ENCODE measurements at places on chromosomes 3 and 15.
A peak's percentile ranks its signal among the peaks of the same experiment; 100 is the strongest.

DNA sequence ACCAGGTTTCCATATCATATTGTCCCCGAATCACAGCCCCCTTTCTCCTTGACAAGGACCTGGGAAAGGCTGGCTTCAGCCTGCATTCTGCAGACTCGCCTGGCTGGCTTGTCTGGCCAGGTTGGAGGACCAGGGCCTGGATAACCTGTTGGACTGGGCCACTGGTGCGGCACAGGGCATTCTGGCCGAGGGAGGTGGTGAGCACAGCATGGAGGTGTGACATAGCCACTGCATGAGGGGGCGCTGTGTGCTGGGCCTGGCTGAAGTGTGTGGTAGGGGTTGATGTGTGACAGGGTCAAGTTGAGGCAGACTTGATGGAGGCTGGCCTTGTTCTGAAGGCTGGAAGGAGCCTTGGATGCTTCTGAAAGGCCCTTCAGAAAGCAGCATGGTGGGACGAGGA is 2.9 kb downstream of the ESYT3 start:
- DNase-seq = peak; percentile 32

DNA sequence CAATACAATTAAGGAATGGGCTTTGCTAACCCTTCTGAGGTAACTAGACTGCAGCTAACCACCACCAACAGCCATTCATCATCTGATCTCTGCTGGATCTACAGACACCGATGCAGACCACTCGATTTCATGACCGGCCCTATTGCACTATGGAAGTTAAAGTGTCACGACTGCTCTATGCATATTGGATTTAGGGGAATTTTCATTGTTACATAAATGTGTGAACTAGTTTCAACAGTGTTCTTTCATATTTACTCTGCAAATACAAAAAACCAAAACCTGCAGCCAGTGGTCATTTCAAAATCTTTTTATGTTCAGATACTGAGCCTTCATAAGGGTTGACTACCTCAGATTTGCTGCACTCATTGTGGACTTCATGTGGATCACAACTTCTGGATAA is 14.5 kb downstream of the CDV3 start:
- no peak for DNase-seq

DNA sequence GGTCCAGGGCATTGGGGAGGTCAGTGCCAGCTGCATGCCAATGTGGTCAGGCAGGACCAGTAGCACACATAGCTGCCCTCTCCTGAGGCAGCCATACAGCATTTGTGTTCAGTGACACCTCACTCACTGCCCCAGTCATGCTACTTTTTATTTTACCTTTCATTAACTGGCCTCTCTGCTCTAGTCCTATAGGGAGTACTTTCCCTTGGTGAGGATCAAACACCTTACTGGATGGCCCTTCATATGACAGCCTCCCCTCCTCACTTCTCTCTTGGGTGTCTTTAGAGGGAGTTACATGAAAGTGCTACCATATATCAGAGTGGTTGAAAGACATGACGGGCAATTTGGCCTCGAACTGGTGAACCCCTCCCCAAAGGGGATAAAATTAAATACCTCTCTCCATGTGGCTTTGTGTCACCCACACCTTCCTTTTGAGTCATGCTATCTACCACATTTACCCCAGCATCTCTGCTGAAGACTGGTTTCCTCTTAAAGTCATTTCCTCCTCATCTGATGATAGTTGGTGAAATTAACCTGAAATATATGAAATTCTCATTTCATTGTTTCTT is 17.6 kb downstream of the RLBP1 start:
- DNase-seq = no peak

DNA sequence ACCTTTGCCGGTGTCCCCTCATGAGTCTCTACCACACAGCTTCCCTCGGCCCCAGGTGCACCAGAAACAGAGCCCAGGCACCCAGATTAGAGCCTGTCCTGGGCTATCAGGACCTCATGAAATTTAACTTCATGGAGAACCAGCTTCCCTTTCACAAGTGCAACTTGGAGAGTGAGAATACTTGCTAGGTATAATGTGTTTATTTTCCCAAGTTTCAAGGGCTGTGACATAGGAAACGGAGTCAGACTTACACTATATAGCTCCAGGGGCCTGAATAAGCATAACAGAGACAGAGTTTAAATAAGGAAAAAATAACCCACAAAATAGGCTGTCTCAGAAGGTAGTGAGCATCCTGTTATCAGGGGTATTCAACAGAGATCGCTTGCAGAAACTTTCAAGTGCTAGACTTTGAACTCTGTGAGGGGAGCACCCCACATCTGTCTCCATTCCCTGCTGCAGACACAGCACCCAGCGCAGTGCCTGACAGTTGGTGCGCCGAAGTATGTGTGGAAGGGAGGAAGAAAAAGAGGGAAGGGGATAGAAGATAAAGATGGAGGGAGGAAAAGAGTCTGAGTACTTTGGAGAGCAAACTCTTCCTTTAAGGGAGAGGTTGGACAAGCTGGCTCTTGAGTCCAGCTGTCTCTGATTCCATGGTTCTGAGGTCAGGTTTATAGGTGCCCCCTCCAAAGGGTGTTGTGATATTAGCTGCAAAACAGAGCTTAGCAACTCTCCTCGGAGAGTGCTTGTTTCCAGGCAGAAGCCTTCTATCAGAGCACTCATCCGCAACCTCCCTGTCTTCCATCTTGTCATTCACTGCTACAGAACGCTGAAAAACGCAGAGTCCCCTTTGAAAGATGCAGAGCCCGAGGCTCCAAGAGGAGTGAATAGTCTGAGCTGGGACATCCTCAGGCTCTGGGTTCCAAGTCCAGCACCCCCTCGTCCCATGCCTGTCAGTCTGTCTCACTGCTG is 84.8 kb downstream of the CPN2 start:
- DNase-seq = peak; percentile 20

GRCh38 chr15:86879250-86880229 is 799.9 kb downstream of the AGBL1 start:
- no peak for DNase-seq

GRCh38 chr3:105177576-105177975 is 189.1 kb upstream of the ALCAM start:
- no peak for DNase-seq

DNA sequence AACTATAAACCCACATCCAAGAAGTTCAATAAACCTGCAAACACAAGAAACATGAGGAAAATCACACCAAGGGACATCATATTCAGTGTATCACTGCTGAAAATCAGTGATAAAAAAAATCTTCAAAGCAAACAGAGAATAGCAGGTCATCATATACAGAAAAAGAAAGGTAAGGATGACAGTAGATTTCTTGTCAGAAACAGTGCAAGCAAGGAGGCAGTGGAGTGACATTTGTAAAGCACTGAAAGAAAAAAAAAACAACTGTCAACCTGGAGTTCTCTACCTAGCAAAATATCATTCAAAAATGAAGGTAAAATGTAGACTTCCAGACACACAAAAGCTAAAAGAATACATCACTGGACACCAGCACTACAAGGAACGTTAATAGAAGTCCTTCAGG is 71.5 kb downstream of the TRPC1 start:
- DNase-seq = no peak

DNA sequence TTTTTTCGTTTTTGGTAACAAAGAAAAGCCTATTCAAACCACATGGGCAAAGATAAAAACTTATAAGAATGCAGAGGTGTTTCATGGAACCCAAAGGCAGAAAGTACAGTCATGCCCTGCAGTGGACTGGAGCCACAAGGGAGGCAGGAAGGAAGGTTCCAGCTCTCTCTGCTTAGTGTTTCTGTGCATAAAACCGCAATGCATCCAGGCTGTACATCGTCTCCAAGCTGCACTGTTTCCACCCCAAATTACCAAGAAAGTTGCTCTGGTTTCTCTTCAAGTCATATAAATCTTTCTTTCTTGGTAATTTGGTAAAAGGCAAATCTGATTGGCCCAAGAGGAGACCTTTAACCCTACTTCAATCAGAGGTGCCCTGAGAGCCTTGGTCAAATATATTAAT is 15.8 kb downstream of the TRAT1 start:
- no peak for DNase-seq

GRCh38 chr15:77598644-77599043 is 34.1 kb downstream of the LINGO1 start:
- no peak for DNase-seq

DNA sequence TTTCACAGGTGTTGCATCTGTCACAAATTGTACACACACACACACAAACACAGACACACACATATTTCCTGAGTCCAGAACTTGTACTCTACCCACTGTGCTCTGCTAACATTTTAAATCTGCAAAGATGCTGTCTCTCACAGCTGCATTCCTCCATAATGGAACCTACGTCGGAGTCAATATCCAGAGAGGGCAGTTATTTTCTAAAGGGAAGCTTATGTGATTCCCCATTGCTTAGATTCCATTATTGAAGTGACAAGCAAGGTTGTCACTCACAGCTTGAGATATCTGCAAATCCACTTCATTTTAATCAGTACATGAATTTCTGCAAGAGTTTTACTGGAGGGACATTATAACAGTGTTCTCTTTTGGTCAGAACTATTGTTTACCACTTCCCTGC is 992.4 kb downstream of the NSUN3 start:
- DNase-seq = no peak

DNA sequence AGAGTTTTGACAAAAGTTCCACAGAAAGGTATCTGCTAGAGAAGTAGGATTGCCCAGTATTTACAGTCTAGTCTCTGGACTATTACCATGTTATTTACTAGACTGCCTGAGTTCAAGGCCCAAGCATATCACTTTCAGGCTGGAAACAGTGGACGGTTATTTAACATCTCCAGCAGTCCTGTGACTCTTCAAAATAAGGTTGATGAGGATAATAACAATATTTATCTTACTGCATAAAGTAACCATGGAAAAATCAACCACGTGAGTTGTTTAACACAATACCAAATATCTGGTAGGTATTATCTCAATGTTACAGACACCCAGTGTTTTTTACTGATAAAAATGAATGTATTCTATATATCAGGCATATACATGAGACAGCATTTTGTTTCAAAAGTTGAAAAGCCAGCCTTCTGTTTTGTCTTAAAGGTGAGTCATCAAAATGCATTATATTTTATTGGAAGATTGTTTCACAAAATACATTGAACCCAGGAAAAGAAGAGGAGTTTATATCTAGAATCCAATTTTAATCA is 535.8 kb downstream of the TBL1XR1 start:
- no peak for DNase-seq

DNA sequence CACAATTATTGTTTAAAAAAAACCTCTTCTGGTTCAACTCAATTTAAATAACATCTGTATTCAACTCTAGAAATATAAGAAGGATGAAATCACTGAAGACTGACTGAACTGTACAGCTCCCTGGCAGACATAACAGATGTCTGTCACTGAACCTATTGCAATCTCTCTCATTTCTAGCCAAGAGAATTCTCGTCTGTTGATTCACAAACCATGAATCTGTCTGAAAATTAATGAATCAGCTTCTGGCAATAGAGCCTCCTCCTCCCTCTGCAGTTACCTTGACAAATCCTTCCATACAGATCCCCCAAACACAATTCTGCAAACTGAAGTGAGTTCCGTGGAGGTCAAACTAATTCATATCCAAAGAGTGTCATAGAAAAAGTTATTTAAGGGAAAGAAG is 561.4 kb downstream of the PYDC2 start:
- DNase-seq = no peak

- DNase-seq = peak; percentile 87
Observed at GRCh38 chr3:134378384-134378783, 4.1 kb upstream of the AMOTL2 start.

DNA sequence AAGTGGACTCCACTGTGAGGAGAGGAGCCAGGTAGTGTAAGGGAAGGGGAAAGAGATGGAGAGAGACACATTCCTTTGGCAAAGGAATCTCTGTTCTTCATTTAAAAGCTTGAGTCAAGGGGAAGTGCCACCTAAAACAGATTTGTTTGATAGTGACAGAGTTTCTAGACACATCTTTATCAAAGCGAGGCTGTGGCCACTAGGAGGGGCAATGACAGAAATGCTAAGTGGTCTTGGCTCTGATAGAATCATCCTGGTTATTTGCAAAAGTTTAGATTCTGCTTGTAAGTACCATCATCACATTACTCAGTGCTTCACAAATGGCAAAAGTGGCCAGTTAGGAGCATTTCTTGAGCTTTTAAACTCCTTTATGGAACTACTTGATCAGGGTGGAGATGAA is 261.4 kb downstream of the CNTN3 start:
- DNase-seq = peak; percentile 28

DNA sequence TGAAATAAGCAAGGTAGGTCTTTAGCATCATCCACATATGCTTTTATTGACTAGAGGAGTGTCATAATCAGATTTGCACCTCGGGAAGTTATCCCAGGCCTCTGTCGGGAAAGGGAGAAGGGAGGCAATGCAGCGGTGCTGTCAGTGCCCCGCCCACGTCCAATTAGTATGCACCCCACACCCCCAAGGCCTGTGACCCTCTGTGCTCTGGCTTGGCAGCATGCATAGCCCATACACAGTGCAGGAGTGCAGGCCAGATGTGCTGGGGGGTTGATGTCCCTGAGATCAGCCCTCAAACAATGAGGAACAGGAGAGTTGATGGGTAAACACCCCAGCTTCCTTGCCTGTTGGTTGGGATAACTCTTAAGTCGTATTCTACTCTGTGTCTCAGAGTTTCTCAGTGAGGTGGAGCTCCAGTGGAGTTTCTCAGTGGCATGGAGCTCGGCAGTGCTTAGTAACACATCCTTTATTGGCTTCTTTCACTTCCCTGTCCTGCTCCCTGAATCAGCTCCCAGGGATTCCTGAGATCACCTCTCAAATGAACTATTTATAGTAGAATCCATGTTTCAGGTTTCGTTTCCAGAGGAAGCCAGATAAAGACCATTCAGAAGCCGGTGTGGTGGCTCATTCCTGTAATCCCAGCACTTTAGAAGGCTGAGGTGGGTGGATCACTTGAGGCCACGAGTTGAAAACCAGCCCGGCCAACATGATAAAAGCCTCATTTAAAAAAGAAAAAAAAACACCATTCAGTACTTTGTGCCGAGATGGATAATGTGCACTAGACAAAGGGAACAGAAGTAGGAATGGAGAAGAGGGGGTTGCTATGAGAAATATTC is 26.7 kb upstream of the NDUFB4 start:
- DNase-seq = no peak

DNA sequence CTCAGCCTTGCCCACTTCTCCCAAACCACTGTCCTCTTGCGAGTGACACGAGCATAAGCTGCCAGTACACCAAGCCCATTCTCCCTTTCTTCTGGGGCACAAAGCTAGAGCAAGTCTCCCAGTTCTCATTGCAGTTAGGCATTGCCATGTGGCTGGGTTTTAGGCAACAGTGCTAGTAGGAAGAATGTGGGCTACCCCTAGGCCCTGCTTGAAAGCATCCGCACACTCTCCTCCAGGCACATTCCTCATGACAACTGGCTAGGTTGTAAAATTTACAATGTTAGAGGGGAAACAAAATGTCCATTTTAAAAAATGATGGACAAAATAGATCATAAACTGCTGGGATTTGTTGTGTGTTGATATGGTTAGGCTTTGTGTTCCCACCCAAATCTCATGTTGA is 19.7 kb downstream of the ITGB5 start:
- DNase-seq = no peak

- no peak for DNase-seq
Observed at GRCh38 chr3:183526838-183527427, 28.6 kb downstream of the KLHL6 start.

GRCh38 chr3:38345879-38346586 is 552 bp upstream of the XYLB start:
- DNase-seq = no peak

- peak; percentile 17 for DNase-seq
Observed at GRCh38 chr15:77915261-77915960, 162.1 kb downstream of the TBC1D2B start.

GRCh38 chr3:141457624-141458236 is 29.1 kb upstream of the RASA2 start:
- no peak for DNase-seq

GRCh38 chr3:112345681-112346080 is 12.7 kb downstream of the CD200 start:
- no peak for DNase-seq

GRCh38 chr3:119642746-119643473 is 17.5 kb downstream of the POPDC2 start:
- DNase-seq = no peak

Measured in H9 (cell line).